GM19239 (cell line): ENCODE measurements at places on chromosomes 16 and 17.

DNA sequence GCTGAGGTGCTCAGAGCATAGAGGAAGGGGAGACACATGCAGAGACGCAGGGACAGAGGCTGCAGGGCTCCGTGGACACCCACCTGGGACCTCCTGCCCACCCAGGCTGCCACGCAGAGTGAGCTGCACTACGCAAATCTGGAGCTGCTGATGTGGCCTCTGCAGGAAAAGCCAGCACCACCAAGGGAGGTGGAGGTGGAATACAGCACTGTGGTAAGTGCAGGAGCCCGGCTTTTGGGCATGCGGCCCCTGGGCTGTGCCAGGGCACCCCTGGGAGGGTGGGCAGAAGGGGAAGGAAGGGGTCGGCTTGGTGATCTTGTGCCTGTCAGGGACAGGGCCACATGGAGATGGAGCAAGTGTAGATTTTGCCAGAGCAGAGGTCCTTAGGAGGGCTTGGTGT, 15.2 kb downstream of the CD300A start:
- no peak for DNase-seq

DNA sequence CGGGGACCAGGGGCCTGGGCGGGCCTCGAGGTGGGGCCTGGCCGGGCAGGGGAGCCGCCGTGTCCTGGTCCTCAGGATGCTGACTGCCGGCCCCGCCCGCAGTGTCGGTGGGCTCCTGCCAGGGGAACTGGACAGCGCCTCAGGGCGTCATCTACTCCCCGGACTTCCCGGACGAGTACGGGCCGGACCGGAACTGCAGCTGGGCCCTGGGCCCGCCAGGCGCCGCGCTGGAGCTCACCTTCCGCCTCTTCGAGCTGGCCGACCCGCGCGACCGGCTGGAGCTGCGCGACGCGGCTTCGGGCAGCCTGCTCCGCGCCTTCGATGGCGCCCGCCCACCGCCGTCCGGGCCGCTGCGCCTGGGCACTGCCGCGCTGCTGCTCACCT, 2.3 kb upstream of the PAQR4 start:
- DNase-seq: no peak

GRCh38 chr16:54236773-54237172, 49.8 kb downstream of the IRX3 start:
- DNase-seq: no peak

DNA sequence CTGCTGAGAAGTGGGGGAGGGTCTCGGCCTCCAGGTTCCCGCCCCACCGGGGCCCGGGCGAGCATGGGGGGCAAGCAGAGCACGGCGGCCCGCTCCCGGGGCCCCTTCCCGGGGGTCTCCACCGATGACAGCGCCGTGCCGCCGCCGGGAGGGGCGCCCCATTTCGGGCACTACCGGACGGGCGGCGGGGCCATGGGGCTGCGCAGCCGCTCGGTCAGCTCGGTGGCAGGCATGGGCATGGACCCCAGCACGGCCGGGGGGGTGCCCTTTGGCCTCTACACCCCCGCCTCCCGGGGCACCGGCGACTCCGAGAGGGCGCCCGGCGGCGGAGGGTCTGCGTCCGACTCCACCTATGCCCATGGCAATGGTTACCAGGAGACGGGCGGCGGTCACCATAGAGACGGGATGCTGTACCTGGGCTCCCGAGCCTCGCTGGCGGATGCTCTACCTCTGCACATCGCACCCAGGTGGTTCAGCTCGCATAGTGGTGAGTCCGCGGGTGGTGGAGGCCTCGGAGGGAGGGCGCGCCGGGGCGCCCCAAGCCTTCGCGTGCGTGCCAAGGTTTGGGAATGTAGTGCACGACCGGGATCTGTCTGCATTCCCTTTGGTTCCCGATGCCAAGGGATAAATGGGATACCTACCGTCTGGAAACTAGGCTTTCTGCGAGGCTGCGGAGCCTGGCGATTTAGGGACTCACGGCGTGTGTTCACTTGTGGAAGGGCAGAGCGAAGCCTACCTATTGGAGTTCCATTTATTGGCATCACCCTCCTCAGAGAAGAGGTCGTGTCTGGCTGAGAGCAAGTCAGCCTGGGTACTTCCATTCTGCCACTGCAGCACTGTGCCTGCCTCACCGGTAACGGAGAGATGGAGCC, 1.0 kb downstream of the ZNRF1 start:
- DNase-seq: peak; percentile 33

DNA sequence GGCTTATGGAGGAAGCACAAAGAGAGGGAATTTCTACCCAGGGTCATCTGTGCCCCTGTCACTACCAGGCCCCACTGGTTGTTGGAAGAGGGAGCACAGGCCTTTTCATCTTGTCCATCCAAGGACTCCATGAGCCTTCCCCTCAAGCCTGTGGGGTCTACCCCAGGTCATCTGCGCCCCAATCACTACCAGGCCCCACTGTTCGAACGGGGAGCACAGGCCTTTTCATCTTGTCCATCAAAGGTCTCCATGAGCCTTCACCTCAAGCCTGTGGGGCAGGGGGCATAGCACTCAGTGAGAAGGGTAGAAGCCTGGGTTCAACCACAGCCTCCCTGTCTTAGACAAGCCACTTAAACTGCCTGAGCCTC, 101.5 kb upstream of the CDH5 start:
- DNase-seq: no peak

- DNase-seq: no peak
Observed at GRCh38 chr17:42682722-42683403, 532 bp downstream of the CNTNAP1 start.

DNA sequence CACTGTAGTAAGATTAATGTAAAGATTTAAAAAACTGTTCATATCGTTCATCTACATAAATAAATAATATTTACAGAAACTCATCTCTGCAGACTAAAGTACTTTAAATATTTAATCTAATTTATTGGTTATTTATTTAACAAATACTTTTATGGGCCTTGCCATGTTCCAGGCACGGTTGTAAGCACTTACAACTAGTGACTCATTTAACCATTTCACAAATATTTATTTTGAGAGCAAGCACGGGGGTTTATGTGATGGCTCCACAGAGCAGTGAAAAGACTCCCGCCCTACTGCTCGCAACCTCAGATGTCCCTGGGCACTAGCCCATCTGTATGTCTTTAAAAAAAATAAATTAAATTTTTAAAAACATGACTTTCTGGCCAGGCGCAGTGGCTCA, 575.9 kb downstream of the WWOX start:
- DNase-seq: no peak

- no peak for DNase-seq
Observed at GRCh38 chr16:85491798-85492294, 121.3 kb upstream of the GSE1 start.

- DNase-seq: no peak
Observed at GRCh38 chr16:25893332-25893731, 201.6 kb downstream of the HS3ST4 start.

- no peak for DNase-seq
Observed at GRCh38 chr17:33551911-33552310, 258.8 kb upstream of the ASIC2 start.

- peak; percentile 78 for DNase-seq
Observed at GRCh38 chr16:67942200-67942509, 1.8 kb downstream of the LCAT start.

- no peak for DNase-seq
Observed at GRCh38 chr16:65789161-65789945, 577.1 kb upstream of the CDH5 start.

GRCh38 chr17:41513168-41513547, 5.5 kb downstream of the KRT15 start:
- DNase-seq: no peak

GRCh38 chr16:82560805-82561325, 65.9 kb upstream of the CDH13 start:
- no peak for DNase-seq

GRCh38 chr17:27800522-27800921, at the start of gene NOS2:
NOS2 (minus strand) TSS chr17:27800529; CDS start chr17:27798809, 1,720 bp downstream.
- no peak for DNase-seq
